ENCODE measurements at places on chromosomes 7 and 10.

DNA sequence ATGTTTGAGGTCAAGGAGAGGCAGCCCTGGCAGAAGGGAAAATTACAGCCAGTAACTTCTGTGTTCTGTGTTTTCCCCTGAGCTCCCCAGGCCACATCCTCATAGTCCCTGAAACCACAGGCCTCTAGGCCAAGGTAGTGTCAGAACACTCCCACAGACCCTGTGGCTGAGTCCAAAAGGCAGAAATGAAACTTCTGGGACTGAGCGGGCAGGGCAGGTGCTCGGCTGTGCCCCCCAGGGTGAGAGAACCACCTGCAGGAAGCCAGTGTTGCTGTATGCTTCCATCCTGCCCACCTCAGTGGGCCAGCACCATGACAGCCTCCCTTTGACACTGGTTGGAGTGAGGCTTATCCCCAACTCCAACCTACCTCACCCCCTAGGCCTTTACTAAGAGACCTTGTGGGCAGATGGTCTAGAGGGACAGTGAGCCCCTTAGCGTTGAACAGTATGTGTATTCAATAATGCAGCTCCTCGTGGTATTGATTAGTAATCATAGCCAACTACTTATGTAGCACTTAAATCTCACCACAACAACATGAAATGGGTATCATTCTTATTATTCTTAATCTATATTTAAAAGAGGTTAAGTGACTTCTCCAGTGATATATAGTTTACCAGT lies 30.3 kb downstream of the PIK3CG start:
- DNase-seq = no peak

DNA sequence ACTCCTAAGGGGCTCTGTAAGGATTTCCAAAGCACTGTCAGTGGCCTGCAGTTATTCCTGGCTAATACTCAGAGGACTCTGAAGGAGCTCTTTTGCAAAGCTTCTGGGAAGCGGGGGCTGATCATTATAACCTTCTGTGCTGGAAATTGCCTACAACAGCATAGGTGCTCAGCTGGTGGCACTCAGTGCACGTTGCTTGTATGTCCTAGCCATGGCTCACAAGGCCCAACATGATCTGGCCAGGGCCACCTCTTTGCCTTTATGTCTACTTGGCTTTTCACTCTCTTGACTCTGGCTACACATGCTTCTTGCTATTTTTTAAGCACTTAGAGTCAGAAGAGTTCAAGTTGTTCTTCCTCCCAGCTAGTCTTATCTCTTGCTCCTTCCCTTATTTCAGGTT lies 17.5 kb downstream of the LAMB4 start:
- DNase-seq = no peak

- peak; percentile 18 for DNase-seq
Measured at GRCh38 chr7:74417419-74417971, 36.2 kb upstream of the GTF2IRD1 start.

- no peak for DNase-seq
Measured at GRCh38 chr7:140673774-140674155, 1.0 kb downstream of the ADCK2 start.

GRCh38 chr10:122030200-122030552 lies 41.2 kb downstream of the TACC2 start:
- no peak for DNase-seq

- no peak for DNase-seq
Measured at GRCh38 chr10:6706725-6707124, 126.6 kb upstream of the PRKCQ start.

DNA sequence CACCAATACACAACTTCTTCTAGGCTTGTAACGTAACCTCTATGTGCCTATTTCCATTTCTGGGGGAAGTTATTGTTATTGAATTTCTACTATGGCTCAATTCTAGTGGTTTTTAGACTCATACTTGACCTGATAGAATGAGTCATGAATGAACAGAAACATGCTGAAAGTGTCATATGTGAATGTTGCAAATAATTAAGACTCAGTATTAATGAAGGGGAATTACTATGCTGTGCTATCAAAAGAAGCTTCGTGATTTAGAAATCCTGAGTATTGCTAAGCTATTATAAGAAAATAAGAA lies 135.1 kb upstream of the ZWINT start:
- DNase-seq = no peak

DNA sequence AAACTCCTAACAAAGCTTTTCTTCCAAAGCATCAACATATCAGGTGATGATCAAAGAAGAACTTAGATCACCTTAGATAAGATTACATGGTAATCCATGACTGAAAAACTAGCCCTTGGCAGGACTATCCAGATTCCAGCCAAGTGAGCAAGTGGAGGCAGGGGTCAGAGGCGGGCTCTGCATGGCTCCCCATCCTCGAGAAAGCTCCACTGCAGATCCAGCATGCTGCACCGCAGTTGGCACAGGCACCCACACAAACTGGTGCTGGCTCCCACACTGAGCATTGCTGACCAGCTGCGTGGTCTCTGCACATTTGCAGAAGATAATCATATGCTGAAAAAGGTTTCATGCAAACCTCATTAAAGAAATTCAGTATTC lies 10.1 kb downstream of the PSAP start:
- no peak for DNase-seq

DNA sequence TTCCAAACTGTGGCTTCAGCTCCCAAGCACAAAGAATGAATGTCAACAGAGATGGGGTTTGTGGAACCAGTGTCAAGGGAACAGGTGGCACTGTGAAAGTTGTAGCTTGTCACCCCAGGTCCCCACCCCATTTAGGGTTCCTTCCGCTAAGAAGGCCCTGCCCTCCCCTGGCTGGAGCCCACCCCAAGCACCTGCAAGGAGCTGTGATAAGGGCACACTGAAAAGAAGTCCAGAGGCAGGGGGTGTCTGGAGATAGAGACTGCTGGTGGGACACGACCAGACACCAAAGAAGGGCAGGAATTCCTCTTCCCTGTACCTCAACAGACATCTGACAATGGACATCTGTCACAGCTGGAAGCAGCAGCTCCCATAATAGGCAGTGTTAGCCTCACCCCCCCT lies 4.5 kb downstream of the GRID1 start:
- no peak for DNase-seq

- no peak for DNase-seq
Measured at GRCh38 chr7:88185650-88186049, 34.2 kb downstream of the SRI start.
